Stimulated activated CD4-positive, alpha-beta T cell treated with anti-CD3 and anti-CD28 coated beads, Interleukin-2, amount 100 ng/mL, for 48 hours (primary cell): ENCODE measurements at places on chromosomes 16 and 17.

DNA sequence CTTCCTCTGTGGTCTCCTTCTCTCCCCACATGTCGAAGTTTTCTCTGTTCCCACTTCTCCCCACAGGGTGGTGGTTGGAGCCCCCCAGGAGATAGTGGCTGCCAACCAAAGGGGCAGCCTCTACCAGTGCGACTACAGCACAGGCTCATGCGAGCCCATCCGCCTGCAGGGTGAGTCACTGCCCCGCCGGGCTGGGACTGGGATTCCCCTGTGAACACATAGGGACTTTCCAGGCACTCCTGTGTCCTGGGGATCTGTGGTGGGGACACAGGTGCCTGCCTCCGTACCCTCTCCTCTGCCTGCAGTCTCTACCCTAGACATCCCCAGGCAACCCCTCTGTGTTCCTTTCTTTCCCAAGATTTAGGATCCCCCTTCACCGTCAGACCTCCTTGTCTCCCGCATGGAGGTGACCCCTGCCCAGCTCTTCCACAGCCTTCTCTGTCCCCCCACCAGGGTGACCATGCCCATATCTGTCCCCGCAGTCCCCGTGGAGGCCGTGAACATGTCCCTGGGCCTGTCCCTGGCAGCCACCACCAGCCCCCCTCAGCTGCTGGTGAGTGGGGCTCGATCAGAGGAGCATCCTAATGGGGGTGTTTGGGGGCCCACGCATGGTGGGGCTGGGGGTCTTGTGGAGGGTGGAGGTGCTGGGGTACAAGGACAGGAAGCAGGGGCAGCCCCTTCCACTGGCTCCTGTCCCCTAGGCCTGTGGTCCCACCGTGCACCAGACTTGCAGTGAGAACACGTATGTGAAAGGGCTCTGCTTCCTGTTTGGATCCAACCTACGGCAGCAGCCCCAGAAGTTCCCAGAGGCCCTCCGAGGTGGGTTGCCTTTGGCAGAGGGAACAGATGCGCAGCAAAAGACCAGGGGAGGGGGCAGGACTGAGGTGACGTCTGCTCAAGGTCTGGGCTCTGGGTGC, 5.8 kb downstream of the ITGAM start:
- peak; percentile 65 for DNase-seq

- no peak for DNase-seq
These were observed 12.1 kb downstream of the CMTM3 start for GRCh38 chr16:66616592-66616991.

GRCh38 chr17:632560-632959, 82.1 kb downstream of the VPS53 start:
- no peak for DNase-seq

DNA sequence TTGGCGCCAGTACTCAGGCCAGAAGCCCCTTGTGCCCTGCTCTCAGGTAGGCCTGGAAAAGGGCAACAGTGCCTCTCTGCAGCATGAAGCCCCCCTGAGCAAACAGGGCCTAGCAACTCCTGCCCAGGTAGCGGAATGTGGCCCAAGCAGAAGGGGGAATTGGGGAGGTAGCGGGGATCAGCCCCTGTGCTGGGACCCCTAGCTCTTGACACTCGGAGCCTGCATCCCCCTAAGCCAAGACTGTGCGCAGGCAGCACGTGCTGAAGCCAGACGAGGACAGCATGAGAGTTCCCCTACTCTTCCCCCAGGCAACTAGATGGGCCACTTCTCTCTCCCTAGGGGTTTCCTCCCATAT, 823 bp upstream of the CD2BP2 start:
- DNase-seq = no peak

DNA sequence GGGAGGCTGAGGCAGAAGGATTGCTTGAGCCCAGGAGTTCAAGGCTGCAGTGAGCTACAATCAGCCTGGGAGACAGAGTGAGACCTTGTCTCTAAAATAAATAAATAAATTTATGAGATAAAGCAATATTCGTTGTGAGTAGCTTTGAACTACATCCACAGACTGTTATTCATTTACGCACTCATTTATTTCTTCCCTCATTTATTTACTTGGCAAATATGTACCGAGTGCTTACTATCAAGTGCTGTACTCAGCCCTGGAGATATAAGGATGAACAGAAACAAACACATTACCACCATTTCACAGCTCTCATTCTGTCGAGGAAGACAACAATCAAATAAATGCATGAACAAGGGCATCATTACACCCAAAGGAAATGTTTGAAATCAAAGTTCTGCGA, 24.7 kb upstream of the UMOD start:
- no peak for DNase-seq

DNA sequence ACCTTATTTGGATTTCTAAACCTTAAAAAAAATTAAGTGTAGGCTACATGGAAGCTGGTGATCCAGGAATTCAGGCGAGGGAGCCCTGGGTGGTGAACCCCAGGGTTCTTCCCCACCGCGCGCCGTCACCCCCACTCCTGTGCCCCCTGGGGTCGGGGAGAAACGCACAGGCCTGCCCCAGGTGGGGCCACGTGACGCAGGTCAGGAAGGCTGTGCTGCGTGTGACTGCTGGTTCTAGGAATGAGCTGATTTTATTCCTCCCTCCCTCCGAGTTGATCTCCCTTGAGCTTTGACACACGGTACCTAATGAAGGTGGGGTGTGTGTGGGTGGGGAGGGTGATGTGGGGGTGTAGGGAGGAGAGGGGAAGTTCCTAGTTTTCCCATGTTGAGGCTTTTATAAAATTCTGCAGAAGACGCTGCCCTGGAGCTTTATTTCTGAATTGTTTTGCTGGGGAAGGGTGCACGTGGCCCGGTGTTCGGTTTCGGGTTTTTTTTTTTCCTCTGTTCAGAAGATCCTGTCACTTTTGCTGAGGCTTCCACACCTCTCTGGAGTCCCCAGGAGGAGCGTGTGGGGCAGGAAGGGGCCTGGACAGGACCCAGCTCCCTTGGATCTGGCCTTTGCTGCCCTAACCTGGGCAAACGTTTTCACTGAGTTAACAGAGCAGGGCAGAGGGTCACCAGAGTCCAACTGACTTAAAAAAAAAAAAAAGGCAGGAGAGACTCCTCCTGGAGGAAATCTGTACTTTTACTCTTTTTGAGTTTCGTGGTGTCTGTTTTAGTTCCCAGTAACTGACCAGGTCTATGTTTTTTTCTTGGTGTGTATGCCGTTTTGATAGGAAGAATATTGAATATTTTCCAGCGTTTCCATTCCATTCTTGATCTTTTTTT, 55.8 kb upstream of the GSE1 start:
- peak; percentile 15 for DNase-seq

GRCh38 chr17:16928406-16929034, 43.4 kb downstream of the TNFRSF13B start:
- no peak for DNase-seq

DNA sequence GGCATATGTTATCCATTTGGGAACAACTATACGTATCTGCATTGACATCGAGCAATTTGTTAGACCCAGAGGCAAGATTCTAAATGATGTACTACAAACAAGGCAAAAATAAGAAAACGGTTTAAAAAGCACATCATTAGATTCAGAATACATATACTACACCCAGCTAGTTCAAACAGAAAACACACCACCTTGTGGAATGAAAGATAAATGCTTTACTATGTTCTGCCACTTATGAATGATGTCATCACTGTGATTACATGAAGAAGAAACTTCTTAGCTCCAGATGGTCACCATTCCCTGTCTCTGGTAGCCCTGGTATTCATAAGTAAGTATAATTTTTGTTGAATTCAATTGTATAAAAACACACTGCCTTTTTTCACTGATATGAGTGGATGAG, 7.8 kb downstream of the NACA2 start:
- DNase-seq = no peak

GRCh38 chr16:11251525-11252481, 4.2 kb downstream of the SOCS1 start:
- peak; percentile 76 for DNase-seq

- DNase-seq = no peak
These were observed 37.2 kb upstream of the GAN start for GRCh38 chr16:81277541-81278080.

- DNase-seq = no peak
These were observed 60.8 kb downstream of the COG7 start for GRCh38 chr16:23392223-23392600.

- no peak for DNase-seq
These were observed 162.8 kb downstream of the IRX3 start for GRCh38 chr16:54123766-54124165.

DNA sequence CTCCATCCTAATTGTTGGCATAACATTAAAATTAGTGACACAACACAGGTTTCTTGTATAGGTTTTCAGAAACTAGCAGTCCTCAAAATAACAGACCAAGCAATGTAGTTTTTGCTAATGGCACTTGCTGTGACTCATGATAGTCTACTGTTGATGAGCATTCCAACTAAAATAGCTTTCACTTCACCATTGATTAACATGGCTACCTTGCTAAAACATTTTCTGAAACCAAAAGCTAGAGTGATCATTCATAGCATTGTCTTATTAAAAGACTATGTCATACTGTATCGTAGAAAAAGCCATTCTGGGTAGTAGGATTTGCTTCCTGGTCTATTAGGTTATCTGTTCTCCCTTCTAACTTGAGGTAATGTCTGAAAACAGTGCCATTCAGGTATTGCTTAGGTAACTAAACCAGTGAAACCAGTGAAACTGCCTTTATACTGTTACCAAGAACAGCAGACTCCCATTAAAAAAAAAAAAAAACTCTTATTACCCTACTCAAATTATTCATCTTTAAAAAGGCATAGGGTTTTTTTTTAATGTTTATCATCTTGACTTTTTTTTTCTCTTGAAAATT, 2.5 kb upstream of the CLTC start:
- no peak for DNase-seq

DNA sequence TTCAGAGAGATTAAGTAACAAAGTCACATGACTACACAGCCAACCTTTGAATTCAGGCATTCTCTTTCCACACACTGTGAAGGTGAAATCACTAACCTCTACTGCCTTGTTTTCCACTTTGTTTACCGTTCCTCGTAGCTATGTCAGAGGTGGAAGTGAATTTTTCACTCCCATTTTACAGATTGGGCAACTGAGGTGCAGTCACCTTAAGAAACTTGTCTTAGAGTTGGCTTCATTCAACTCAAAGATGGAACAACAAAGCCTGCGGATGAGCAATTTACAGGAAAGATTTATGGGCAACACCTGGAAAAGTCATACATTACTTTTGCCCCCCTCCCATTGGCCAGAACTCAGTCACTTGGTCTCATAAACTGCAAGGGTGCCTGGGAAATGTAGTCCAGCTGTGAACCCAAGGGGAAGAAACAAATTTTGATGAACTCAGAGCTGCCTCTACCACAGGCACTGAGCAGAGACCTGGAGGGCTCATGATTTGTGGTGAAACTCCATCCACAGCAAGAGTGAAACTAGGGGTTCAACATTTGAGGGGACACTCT, 784.6 kb upstream of the EEF2KMT start:
- DNase-seq = no peak

DNA sequence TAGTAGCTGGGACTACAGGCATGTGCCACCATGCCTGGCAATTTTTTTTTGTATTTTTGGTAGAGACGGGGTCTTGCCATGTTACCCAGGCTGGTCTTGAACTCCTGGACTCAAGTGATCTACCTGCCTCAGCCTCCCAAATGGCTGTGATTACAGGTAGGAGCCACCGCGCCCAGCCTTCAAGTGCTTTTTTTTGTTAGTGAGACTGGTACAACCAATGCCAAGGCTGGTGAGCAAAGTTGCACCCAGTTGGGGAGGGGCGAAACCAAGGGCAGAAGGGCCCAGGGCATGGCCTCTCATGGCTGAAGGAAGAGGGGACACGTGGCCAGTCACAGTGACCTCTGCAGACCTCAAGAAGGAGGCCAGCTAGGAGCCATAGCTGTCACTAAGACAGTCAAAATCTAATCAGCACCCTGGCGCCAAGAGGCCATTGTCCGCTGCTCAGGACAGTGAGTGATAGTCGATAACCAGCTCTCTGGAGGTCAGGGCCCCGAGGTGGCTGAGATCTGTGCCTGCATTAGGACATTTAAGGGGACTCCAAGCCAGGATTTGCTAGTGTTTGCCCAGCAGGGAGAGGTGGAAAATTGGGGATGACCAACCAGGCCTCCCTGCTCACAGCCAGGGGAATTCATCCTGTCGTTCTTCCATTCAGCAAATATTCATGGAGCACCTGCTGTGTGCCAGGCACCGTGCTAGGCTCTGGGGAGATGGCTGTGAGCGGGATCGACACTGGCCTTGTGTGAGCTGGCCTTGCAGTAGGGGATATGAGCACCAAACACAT, 10.2 kb downstream of the IL4R start:
- no peak for DNase-seq

DNA sequence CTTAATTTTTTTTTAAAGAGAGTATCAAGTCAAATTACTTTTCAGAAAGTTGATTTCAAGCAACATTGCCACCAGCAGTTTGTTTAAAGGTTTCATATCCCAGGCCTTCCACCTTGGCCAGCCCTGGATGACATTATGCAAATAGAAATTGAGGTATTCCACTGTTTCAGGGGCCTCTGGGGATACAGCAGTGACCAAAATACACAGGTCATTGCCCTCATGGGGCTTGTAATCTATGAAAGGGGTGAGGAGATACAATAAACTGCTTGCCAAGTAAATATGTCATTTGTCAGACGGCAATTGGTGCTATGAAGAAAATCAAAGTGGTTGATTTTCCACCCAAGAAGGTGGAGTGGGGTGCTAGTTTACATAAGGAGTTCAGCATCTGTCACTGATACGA, 37.8 kb upstream of the TMC5 start:
- no peak for DNase-seq

DNA sequence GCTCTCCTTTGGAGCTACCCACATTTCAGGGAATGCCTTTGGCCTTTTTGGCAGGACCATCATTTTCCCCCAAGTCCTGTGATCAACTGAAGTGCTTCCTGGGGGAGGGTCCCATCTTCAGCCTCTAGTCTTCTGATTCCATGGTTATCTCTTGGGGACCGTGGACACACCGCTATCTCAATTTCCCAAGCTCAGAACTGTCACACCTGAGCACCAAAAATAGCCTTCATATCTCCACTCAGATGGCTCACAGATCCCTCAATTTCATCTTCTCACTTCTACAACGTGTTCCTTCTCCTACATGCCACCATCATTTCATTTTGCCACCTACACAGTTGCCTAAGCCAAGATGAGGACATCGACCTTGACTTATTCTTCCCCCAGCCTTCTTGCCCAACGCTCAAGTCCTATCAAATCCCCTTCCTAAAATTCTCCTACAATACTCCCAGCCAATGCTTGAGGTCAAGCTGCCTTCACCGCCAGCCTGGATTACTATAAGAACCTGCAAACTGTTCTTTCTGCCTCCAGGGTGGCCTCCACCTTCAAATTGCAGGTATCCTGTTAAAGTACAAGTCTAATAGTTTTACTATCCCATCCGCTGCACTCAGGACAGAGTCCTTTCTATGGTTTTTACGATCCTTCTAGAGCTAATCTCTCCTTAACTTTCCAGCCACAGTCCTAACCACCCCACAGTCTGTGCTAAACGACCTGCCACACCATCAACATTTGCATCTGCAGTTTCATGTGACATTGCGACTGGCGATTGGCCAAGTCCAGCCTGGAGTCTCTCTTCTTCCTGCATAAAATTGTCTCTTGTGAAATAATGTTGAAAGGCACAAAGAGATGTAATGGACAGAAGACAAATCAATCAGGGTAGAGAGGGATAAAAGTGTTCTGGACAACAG, 6.2 kb downstream of the ATP6V0D1 start:
- DNase-seq = no peak
